ENCODE measurements at places on chromosomes 3 and 15.

DNA sequence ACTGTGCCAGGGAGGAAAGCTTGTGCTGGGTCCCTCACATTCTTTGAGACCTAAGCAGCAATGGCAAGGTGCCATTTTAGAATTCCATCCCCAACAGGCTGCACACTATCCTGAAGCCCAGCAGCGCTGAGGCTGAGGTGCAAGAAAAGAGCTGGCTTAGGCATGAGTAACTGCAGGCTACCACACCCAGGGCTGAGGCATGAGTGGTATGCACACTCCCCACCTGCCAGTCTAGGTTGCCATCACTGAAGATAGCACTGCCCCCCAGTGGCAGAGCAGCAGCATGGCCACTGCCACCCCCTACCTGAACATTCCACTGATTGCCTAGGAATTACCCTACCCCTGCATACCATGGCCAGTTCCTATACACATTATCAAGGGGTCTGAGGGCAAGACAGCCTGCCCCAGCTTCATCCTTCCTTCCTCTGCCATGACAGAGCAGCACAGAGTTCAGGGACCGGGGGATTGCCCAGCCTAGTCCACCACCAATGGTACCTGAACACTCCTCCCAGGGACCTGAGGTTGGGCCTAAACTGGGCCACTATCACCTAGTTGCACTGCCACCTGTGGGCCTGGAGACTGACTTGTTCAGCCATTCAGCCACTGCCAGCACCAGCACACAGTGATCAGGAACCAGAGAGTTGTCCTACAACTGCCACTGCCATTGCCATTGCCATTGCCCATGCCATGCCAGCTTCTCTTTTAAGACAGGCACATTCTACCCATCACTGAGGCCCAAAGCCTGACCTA, 129.8 kb downstream of the SATB1 start:
- peak; percentile 87 for DNase-seq

DNA sequence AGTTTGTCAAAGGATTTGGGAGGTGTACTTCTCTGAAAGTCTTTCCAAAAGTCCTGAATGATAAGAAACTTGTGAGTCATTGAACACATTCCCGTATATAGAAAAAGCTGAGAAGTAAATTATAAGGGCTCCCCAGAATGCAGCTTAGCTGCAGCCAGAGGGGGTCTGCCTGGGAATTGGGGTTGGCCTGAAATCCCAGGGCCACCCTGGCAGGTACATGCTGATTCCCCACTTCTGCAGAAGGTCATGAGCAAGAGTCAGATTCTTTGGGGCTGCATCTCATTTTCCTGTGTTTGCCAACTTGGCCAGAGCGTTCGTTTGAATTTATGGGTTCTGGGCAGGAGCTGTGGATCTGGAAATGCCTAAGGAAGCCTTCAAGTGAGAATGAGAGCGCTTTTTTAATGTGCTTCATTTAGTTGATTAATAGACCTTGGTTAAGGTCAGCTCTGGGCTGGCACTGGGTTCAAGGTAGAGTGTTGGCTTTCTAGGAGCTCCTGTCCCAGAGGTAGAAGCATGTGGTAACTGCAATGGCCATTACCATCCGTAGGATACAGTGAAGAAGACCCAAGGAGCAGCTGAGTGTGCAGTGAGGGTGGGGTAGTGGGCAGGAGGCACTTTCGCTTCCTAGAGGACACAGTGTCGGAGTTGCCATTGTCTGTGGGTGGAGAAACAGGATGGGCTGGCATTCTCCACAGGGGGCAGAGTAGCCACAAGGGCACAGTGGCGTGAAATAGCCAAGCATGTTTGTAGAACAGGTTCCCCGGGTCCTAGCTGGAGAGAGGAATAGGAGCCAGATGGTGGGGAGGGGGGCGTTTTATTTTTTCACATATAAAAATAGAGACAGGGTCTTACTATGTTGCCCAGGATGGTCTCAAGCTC, 3.2 kb downstream of the SLC6A6 start:
- no peak for DNase-seq

GRCh38 chr15:84924077-84924731, 39.7 kb downstream of the SLC28A1 start:
- no peak for DNase-seq

DNA sequence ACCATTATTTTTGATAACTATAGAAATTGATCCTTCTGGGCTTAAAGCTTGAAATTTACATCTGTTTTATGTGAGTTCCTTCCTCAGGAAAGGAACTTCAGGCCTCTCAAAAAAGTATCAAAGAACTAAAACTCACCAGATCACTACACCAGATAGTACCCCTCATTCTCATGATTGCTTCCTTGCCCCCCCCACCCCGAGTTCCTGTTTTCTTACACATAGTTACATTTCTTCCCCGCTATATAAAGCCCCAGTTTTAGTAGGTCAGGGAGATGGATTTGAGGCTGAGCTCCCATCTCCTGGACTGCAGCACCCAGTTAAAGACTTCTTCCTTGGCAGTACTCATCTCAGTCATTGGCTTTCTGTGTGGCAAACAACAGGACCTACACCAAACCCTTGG, 80.3 kb upstream of the HRH1 start:
- DNase-seq, result no peak
